Tongue (tissue), 3 donors: ENCODE measurements at places on chromosomes 7 and 10.

GRCh38 chr7:17488829-17489228 is 190.4 kb downstream of the AHR start:
- no peak for DNase-seq

GRCh38 chr7:13874783-13875182 is 114.7 kb downstream of the ETV1 start:
- DNase-seq: no peak

DNA sequence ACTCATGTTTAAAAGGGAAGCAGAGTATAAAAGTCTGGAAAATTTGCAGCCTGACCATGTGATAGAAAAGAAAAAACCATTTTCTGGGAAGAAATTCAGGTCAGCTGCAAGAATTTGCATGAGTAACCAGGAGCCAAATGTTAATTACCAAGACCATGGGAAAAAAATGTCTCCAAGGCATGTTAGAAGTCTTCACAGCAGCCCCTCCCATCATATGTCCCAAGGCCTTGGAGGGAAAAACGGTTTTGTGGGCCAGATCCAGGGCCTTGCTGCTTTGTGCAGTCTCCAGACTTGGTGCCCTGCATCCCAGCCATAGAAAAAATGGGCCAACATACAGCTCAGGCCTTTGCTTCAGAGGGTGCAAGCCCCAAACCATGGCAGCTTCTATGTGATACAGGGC is 1019.6 kb upstream of the SORCS1 start:
- peak; percentile 37 for DNase-seq

- peak; percentile 61 for DNase-seq
Measured at GRCh38 chr10:16945593-16945992, 128.4 kb upstream of the RSU1 start.

DNA sequence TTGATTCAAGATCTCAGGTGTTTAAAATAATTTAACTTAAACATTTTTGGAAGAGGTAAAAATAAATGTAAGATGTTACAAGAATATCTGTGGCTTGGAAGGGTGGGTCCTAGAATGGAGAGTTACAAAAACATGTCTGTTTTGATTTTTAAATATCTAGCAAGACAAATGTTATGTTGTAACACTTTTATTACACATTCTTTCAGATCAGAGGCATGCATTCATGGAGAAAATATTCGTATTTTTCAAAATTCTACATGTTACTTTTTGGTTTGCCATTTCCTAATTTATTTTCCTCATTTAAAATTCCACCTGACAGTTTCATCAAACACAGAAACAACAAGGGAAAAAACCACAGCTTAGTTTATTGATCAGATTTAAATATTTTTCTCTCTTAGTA is 10.0 kb downstream of the WBP1L start:
- no peak for DNase-seq

- no peak for DNase-seq
Measured at GRCh38 chr10:60669501-60669900, 108.8 kb upstream of the CDK1 start.

- DNase-seq: no peak
Measured at GRCh38 chr7:101960985-101961708, 143.7 kb downstream of the CUX1 start.

GRCh38 chr7:123208793-123209192 is 9.0 kb upstream of the SLC13A1 start:
- no peak for DNase-seq

- peak; percentile 14 for DNase-seq
Measured at GRCh38 chr10:43120929-43121314, 17.3 kb upstream of the CSGALNACT2 start.

- DNase-seq: no peak
Measured at GRCh38 chr7:32074787-32075585, 4.8 kb upstream of the PDE1C start.
